ENCODE measurements at places on chromosomes 12 and 14. TPM values are rescaled to one million over a fixed set of nuclear protein-coding genes. Genes with fewer than 3 reads are reported as not detected.
A peak's percentile ranks its signal among the peaks of the same experiment; 100 is the strongest.

OR6C74 gene
- not detected for total RNA-seq

- no peak overlapping the region for H3K4me3 ChIP-seq
- H3K4me1 ChIP-seq = peaks cover 37% of the 10 kb centered on the region
- H3K27me3 ChIP-seq = no peaks in the 10 kb centered on the region
These were observed 78.0 kb downstream of the ARL6IP4 start for GRCh38 chr12:123058481-123058880.

GRCh38 chr12:105352940-105353635 lies 22.6 kb downstream of the C12orf75 start:
- DNase-seq = peak; percentile 55
- H3K27me3 ChIP-seq = no peaks in the 10 kb centered on the region
- H3K4me3 ChIP-seq = no peak overlapping the region
- H3K4me1 ChIP-seq = peaks cover 9% of the 10 kb centered on the region

- H3K36me3 ChIP-seq = peaks cover 28% of the 10 kb centered on the region
- H3K27ac ChIP-seq = no peak overlapping the region
- H3K4me1 ChIP-seq = peaks cover 20% of the 10 kb centered on the region
- no peak overlapping the region for H3K4me3 ChIP-seq
- H3K27me3 ChIP-seq = no peaks in the 10 kb centered on the region
- DNase-seq = no peak
These were observed 85.4 kb downstream of the NCOR2 start for GRCh38 chr12:124481772-124482566.

DNA sequence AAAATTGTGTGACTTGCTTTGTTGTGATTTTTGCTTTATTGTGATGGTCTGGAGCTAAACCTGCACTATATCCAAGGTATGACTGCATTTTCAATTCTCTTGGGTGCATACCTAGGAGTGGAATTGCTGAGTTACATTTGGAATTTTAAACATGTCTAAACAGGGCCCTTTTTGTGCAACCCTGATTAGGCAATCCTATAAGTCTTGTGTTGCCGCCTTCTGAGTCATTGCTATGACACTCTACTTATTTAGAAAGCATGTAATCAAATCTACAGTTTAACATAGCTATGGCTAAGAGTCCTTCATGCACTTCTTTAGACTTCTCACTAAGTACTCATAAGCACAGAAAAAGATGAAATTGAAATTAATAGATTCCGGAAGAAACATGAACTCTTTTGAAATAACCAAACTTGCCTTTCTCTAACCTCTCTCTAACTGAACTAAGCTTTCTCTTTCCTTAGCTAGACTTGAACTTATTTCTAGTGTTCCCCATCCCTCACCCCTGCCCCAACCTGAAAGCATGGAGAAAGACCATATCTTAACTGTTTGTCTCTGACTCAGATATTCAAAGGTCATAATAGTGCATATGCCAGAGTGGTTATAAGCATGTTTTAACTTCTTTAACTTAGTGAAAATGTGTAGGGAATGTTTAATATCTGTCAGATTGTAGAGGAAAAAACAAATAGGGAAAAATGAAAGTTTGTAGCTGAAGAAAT lies 203.0 kb downstream of the SNAPC1 start:
- H3K27me3 ChIP-seq = no peaks in the 10 kb centered on the region
- H3K4me1 ChIP-seq = no peaks in the 10 kb centered on the region
- H3K4me3 ChIP-seq = no peak overlapping the region
- no peak overlapping the region for H3K27ac ChIP-seq

DNA sequence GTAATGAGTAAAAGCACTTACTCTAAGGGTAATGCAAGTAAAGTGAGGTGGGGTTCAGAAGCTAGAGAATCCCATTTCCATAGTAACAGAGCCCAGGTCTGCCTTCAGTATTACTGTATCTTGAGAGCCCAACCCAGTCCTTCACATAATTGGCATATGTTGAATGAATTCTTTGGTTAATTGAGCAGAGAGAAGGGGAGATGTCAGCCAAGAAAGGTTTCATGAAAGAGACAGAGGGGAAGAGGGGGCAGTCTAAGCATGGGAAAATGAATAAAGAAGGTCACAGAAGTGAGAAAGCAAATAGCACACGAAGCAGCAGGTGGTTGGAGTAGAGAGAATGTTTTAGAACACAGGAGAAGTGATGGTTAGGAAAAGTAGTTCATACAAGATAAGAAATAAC lies 371.1 kb downstream of the SEC23A start:
- H3K27me3 ChIP-seq = no peaks in the 10 kb centered on the region
- H3K27ac ChIP-seq = no peak overlapping the region
- peaks cover 7% of the 10 kb centered on the region for H3K4me1 ChIP-seq
- H3K4me3 ChIP-seq = no peak overlapping the region
- no peak for DNase-seq

DNA sequence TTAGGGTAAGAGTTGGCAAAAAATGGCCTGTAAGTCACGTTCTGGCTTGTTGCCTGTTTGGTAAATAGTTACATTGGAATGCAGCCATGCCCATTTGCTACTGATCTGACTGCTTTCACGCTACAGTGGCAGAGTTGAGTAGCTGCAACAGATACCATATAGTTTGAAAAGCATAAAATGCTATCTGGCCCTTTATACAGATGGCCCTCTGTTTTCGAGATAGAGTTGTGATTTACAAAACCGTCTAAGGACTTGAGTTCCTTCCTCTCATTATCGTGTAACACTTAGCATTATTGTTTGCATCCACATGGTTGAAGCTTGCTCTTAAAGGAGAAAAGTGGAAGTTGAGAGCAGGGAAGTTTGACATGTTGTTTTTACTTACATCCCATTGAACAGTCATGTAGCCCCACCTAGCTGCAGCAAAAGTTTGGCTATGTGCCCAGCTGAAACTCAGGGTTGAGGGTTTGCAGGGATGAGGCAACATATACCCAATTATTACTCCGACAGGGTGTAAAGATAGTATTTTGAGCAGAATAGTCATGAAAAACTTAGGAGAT lies 11.3 kb upstream of the SCFD1 start:
- no peak overlapping the region for H3K27ac ChIP-seq
- H3K27me3 ChIP-seq = no peaks in the 10 kb centered on the region
- peaks cover 7% of the 10 kb centered on the region for H3K4me1 ChIP-seq
- H3K36me3 ChIP-seq = peaks cover 4% of the 10 kb centered on the region
- peak; percentile 45 for DNase-seq

- DNase-seq = no peak
- no peaks in the 10 kb centered on the region for H3K36me3 ChIP-seq
- no peak overlapping the region for H3K27ac ChIP-seq
- H3K27me3 ChIP-seq = peaks cover 14% of the 10 kb centered on the region
- peaks cover 8% of the 10 kb centered on the region for H3K4me1 ChIP-seq
These were observed 3.1 kb downstream of the C14orf39 start for GRCh38 chr14:60482743-60483142.

DNA sequence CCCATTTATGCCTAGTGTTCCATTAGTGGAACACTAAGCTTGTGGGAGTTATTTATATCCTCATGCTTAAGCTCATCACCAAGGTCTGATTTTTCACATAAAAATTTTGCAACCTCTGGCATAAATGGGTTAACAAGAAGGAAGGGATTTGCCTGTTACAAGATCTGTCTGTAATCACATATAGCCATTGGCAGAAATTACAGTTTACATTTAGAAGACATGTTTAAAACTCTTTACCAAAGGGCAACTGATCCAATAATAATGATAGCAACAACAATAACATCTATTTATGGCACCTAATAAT lies 422.9 kb downstream of the ZFP36L1 start:
- DNase-seq = no peak
- H3K27me3 ChIP-seq = no peaks in the 10 kb centered on the region
- no peaks in the 10 kb centered on the region for H3K36me3 ChIP-seq
- peaks cover 10% of the 10 kb centered on the region for H3K4me1 ChIP-seq
- no peak overlapping the region for H3K4me3 ChIP-seq

SSTR1 gene
- not detected for total RNA-seq

DNA sequence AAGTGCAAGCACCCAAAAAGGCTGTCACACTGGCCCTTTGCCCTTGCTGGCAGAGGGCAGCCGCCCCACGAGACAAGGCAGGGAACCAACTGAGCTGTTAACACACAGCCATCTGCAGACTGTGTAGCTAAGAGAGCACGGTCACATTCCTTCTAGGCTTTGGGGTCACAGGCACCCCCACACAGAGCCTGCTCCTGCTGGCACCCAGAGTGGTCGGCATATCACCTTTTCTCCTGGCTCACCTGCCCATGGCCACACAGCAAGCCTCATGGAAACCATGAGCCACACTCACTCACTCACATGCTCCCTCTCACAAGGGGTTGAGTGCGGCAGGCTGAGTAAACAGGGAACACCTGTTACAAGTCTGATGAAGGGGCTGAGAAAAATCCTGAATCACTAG lies 214.5 kb downstream of the PCNX1 start:
- H3K4me1 ChIP-seq = no peaks in the 10 kb centered on the region
- no peak for DNase-seq
- H3K27ac ChIP-seq = no peak overlapping the region
- H3K4me3 ChIP-seq = no peak overlapping the region

DNA sequence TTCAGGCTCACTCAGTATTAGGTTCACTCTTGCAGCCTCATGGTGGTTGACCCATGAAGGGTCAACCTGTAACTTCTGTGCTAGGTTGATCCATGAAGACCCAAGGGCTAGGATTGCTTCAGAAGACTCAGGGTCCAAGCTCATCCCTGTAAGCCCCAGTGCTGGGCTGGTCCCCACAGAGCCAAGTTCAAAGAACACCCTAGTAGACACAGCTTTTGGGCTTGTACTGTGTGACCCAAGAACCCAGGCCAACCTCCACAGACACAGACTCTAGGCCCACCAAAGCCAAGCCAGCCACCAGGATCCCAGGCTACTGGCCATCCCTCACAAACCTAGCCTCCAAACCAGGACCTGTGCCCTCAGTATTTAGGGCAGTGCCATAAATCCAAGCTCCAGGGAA lies 1020.6 kb downstream of the SLC16A7 start:
- H3K36me3 ChIP-seq = no peaks in the 10 kb centered on the region
- H3K27ac ChIP-seq = no peak overlapping the region

DNA sequence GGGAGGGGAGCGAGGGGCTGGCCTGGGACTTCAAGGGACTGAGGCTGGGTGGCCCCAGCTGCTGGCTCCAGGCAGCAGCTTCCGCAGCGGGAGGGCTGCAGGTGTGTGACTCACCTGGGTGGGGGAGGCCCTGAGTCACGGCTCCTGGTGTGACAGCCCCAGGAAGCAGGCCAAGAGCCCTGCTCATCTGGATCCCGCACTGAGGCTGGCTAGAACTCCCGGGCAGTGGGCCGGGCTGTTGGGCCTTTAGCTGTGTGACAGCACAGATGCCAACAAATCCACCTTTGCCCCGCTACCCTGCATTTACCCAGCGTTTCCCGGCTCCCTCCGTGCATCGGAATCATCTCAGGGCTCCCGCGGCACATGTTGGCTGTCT lies 180.0 kb upstream of the PRMT8 start:
- H3K36me3 ChIP-seq = no peaks in the 10 kb centered on the region
- H3K4me1 ChIP-seq = peaks cover 7% of the 10 kb centered on the region
- no peaks in the 10 kb centered on the region for H3K27me3 ChIP-seq
- no peak for DNase-seq

KRT8 gene
- 768 TPM for total RNA-seq

DNA sequence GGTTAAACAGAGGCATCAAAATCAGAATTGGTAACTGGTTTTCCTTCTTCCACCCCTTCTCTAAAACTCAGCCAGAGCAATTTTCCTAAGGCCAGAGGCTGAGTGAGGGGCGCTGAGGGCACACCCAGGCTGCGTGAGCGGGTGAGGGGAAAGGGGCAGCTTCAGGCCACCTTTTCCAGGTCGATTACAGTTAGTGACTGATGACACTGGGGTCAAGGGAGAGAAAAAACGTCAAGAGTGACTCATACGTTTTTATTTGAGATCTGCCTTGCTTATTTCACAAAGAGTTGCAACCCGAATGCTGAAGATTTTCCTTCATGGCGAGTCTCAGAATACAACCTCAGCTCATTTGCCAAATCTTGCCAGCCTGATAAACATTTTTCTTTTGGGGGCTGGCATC lies 46.7 kb upstream of the EVL start:
- no peak overlapping the region for H3K4me3 ChIP-seq
- H3K4me1 ChIP-seq = no peaks in the 10 kb centered on the region
- DNase-seq = no peak
- H3K36me3 ChIP-seq = no peaks in the 10 kb centered on the region

Measured in thyroid gland (tissue), 4 donors.